NCI-H146 (cell line): ENCODE measurements at places on chromosomes 5 and 9.

DNA sequence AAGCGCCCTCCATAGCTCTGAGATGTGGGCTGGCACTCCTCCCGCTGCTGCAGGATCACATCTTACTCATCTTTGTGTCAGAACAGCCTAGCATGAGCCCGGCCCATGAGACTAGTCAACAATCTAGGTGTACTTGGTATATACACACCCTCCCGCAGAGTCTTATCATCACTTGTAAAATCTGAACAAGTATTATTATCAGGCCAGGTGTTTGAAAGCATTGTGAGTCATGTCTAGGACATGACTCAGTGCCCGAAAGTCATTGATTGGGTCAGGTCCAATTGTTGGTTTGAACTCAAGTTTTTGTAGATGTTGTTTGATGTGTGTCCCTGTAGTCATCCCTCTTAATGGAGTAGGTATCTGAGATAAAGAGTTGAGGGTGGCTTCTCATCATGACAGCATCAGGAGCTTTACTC is 108.7 kb downstream of the CFAP90 start:
- DNase-seq = no peak

- no peak for DNase-seq
Measured at GRCh38 chr5:57594436-57594835, 111.8 kb upstream of the ACTBL2 start.

GRCh38 chr5:132060501-132061161 is at the start of gene IL3:
Gene IL3 (plus strand): TSS chr5:132060655. CDS start chr5:132060707, 52 bp downstream.
- no peak for DNase-seq

DNA sequence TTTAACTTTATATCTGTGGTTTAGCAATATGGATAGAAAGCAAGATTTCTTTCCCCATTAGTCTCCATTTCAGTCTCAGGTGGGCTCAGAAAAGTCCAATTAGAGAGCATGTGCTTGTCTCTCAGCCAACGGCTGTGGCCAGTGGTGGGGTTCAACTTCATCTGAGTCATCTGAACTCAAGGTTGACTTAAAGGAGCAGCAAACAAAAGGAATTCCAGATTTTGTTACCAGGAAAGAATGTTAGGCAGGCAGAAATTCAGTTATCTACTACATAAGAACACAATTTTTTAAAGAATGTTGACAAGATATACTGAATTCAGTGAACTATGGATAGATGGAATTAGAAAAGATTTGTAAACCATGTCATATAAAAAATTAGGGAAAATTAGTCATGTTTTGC is 784.1 kb downstream of the MAT2B start:
- DNase-seq = no peak

GRCh38 chr5:56900858-56901578 is 8.4 kb upstream of the SETD9 start:
- DNase-seq = peak; percentile 21

DNA sequence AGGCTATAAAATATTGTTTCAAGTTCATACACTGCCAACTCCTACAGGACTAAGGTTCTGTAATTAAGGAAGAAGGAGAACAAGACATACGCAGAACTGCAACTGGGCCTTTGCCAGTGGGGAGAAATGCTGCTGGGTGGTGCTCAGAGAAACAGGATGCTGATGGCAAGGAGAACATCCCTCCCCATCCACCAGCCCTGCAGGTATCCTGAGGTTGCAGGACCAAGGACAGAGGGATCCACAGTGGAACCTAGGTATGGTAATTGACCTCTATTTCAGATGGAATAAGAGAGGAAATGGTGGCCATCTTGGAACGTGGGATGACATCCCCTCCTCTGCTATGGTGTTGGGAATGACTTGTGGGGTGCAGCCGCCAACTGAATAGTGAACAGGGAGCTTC is 206.3 kb upstream of the S1PR3 start:
- no peak for DNase-seq

- no peak for DNase-seq
Measured at GRCh38 chr5:82851471-82851870, 225.7 kb downstream of the TMEM167A start.

DNA sequence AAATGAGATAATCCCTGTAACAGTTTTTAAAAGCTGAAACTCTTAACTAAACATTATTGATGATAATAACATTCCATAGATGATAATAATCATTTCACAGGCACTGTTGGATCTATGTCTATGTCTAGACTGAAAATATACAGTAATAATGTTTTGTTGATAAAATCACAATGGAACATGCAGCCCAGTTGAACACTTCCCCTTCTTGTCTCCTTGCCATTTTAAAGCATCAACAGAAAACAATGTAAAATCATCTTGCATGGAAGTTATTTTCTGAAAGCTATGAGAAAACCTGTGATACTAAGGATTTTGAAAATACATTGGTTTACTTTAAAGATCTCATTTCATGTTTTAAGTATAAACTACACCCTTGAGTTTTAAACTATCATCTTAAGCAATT is 1.9 kb downstream of the GAPT start:
- DNase-seq = no peak

DNA sequence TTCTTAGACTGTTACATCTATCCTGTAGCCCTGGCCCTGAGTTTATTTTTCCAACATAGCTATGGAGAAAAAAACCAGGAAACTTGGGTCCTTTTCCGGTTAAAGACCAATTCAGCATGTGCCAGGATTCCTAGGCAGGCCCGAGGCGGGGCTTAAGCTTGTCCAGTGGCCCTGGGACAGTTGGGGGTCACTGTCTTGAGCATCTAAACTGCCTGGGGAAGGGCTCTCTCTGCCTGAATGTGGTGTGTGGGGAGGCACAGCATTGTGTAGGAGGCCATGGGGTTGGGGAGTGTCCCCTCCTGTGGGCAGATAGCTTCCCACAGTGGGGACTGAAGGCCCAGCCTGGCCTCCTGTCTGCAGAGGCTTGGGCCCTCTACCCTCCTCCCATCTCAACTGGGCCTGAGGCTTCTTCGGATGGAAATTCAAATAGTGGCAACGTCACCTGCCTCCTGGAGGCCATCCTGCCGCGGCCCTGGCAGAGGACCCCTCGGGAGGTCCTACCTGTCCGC is 88.8 kb downstream of the PHF2 start:
- no peak for DNase-seq

DNA sequence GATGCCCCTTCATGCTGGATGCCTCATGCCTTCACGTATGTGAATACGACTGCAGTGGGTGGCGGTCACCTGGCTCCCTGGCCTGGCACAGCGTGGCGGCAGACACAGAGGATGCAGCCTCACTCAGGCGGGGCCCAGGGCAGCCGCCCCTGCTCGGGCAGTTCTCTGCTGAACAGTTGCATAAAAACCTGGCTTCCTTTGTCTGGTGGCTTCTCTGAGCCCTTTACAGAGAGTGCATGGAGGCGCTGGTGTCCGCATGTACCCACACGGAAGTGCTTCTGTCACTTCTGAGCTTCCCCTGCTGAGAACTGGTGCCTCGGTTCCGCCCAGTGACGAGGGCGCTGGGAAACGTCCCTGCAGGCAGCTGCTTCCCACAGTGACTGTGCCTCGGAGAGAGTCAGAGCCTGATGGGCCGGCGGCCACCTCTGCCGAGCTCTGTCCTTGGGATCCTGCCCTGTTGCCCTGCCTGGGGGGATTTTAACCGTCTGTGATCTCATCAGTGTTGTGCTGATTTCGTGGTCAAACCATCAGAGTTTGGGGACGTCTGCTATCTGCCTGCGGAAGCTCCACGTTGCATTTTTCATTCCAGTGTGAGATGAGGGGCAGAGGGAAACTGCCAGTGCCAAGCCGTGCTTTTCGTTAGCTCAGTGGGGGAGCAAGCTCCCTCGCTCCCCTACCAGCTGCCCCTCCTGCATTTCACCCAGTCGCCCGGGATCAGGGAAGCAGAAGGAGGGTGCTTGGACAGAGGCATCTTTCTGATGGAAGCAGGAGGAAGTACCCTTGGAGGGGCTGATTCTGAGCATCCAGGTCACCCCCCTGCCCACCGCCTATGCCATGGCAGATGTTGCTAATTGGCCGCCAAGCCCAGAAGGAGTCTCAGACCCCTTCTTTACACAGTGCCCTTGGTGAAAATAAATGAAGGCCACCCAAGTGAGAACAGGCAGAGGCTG is 153.0 kb upstream of the COL5A1 start:
- no peak for DNase-seq

DNA sequence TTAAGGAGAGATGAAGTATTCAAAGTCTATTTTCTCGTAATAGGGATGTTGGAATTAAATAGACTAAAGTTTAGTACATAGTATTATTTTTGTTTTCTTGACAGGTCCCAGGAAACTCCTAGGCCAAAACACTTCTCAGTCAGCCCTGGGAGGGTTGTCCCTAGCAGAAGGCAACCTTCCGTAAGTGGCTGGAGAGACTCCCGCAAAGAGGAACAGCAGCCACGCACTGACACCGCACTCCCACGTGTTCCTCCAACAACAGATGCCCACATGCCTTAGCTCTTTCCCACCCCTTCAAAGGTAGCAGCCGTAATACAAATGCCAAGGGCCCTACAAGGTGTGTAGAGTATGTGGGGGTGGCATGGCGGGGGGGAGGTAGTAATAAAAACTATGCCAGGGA is 28.4 kb downstream of the PCDHGC5 start:
- DNase-seq = no peak

DNA sequence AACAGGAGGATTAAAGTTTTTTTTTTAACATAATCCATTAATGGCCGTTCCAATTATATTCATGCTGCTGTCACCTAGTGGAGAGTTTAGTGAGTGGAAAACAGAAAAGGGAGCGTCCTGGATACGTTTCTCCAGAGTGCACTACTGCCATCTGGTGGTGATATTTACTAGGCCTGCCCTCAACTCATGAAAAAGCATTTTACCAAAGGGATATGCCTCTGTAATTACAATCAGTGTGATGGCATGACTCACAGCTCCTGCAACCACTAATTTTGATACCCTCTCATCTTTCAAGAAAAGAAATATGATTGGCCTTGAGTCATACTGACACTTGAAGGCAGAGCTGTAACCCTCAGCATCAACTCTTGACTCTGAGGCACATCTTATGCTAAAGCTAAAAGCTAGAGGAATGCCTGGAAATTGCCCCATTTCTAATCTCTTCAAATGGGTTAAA is 20.1 kb downstream of the MINAR2 start:
- peak; percentile 73 for DNase-seq

DNA sequence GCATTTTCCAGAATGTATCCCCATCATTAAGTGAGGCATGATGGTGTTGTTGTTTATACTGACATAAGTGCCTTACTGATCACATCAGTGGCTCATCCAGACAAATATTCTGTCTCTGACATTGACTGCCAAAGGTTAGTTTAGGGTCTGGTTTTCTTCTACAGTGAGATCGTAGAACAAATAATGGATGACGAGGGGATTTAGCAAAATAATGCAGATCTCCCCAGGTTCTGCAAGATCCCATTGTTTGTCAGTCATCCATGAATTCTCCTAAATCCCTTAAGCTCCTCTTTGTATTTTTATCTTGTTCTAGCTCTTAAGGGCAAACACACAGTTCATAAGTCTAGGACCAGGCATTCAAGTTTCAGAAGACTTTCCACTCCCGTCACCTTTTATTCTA is 93.1 kb upstream of the DHFR start:
- DNase-seq = peak; percentile 5

DNA sequence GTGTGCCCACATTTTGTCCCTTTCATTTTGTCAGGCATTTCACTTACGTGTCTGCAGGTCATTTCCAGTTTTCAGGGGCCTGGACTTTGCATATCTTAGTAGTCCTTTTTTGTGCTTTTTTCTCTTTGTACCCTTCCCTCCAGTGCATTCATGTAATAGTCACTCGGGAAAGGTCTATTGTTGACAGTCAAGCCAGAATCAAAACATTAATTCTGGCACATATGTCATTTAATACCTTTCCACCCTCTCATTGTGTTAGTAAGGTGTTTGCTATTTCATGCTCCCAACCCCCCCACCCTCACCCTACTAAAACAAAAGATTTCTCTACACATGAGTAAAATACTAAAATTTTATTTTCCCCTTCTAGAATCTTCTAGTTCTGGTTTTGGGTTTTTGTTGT is 42.7 kb downstream of the UGCG start:
- DNase-seq = no peak

DNA sequence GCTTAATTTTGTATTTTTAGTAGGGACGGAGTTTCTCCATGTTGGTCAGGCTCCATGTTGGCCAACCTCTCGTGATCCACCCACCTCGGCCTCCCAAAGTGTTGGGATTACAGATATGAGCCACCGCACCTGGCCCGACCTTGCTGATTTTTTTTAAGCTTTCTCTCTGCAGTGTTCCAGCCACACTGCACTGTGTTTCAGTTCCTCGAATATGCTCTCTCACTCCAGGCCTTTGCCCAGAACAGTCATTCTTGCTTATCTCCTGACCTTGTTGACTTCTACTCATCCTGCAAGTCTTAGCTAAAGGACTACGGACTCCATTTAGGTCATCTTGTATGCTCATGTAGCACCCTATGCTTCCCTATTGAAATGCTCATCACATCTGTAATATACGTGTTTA is 3.3 kb downstream of the SNAPC3 start:
- no peak for DNase-seq

- DNase-seq = no peak
Measured at GRCh38 chr5:171999877-172000276, 6.6 kb downstream of the FBXW11 start.

DNA sequence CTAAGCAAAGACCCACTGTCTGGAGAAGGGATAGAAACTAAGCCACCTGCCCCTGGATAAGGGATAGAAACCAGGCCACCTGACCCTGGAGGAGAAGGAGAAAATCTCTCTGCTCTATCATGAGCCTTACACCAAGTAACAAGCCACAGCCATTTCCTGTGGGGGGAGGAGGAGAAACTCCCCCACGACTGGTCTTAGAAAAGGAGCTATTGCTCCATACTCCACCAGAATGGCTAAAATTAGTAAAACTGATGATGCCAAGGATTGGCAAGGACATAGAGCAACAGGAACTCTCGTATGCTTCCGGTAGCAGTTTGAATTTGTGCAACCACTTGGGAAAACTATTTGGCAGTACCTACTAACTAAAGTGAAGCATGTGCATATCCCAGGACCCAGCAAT is 70.8 kb downstream of the ACTL7B start:
- DNase-seq = no peak

- DNase-seq = no peak
Measured at GRCh38 chr5:158543539-158544387, 556.0 kb downstream of the EBF1 start.
